ENCODE measurements at places on chromosomes 2 and 18. TPM values are rescaled to one million over a fixed set of nuclear protein-coding genes. Genes with fewer than 3 reads are reported as not detected.

Gene NAT8
- not detected for total RNA-seq

DNA sequence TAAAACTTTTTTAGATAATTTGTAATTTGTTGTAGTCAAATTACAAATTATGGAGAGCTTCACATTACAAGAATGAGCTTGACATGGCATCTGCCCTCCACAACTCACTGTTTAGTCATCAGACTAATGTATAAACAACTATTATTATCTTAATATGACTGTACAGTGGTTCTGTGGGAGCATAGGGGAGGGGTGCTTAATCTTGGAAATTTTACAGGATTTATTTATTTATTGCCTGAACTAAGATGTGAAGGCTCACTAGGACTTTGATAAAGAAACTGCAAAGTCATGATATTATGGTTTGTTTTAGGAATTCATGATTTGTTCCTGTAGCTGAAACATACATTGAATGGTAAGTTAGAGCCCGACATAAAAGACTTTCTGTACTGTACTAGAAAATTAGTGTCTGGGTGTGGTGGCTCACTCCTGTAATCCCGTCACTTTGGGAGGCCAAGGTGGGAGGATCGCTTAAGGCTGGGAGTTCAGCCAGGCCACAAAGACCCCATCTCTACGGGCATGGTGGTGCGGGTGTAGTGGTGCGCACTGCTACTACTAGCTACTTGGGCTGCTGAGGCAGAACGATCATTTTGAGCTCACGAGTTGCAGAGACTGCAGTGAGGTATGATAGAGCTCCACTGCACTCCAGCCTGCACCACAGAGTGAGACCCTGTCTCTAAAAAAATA, 2.1 kb downstream of the MARCHF7 start:
- H3K4me1 ChIP-seq: peaks cover 17% of the 10 kb centered on the region
- no peaks in the 10 kb centered on the region for H3K27me3 ChIP-seq
- peak overlapping the region; percentile 99 for H3K27ac ChIP-seq
- peak overlapping the region; percentile 88 for H3K4me3 ChIP-seq
- no peak for DNase-seq
- peaks cover 59% of the 10 kb centered on the region for H3K36me3 ChIP-seq

GRCh38 chr2:48519593-48519992, 10.4 kb upstream of the STON1 start:
- no peaks in the 10 kb centered on the region for H3K27me3 ChIP-seq
- no peak overlapping the region for H3K4me3 ChIP-seq
- no peak overlapping the region for H3K27ac ChIP-seq
- H3K4me1 ChIP-seq: no peaks in the 10 kb centered on the region

GRCh38 chr18:40437517-40437916, 1517.5 kb upstream of the PIK3C3 start:
- no peaks in the 10 kb centered on the region for H3K4me1 ChIP-seq
- no peak for DNase-seq
- H3K27ac ChIP-seq: no peak overlapping the region
- no peak overlapping the region for H3K4me3 ChIP-seq

Gene TBC1D8
- total RNA-seq: 1.3 TPM

- peaks cover under 1% of the 10 kb centered on the region for H3K4me1 ChIP-seq
- no peaks in the 10 kb centered on the region for H3K27me3 ChIP-seq
- peaks cover 16% of the 10 kb centered on the region for H3K36me3 ChIP-seq
- no peak for DNase-seq
- no peak overlapping the region for H3K27ac ChIP-seq
Observed at GRCh38 chr2:43233218-43234212, 7.1 kb upstream of the ZFP36L2 start.

GRCh38 chr18:73739098-73739497, 408.5 kb downstream of the FBXO15 start:
- H3K4me1 ChIP-seq: no peaks in the 10 kb centered on the region
- H3K27me3 ChIP-seq: no peaks in the 10 kb centered on the region
- no peaks in the 10 kb centered on the region for H3K36me3 ChIP-seq
- no peak overlapping the region for H3K27ac ChIP-seq
- no peak overlapping the region for H3K4me3 ChIP-seq
- no peak for DNase-seq

DNA sequence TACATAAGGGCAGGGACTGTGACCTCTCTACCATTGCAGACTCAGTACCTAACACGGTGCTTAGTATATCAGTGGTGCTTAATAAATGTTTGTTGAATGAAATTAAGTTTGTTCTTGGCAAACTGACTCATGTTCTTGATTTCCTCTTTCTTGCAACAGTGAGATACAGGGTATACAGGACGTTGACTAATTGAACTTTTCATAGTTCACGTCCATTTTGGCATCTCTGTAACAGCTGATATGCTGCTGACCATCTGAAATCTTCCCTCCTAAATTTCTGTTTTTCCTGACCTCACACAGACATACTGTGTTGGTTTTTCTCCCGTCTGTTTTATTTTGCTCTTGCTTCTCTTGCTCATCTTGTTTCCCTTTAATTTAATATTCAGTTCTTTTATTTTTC, 44.2 kb downstream of the LHCGR start:
- no peaks in the 10 kb centered on the region for H3K36me3 ChIP-seq
- no peak overlapping the region for H3K4me3 ChIP-seq
- DNase-seq: no peak
- H3K4me1 ChIP-seq: peaks cover 32% of the 10 kb centered on the region
- no peaks in the 10 kb centered on the region for H3K27me3 ChIP-seq

GRCh38 chr18:66461344-66461743, 142.5 kb downstream of the CDH19 start:
- DNase-seq: no peak
- no peak overlapping the region for H3K27ac ChIP-seq
- no peaks in the 10 kb centered on the region for H3K4me1 ChIP-seq
- no peaks in the 10 kb centered on the region for H3K36me3 ChIP-seq

Gene SERPINB10
- total RNA-seq: not detected

- no peak overlapping the region for H3K4me3 ChIP-seq
- no peak overlapping the region for H3K27ac ChIP-seq
- no peaks in the 10 kb centered on the region for H3K27me3 ChIP-seq
- DNase-seq: no peak
Observed at GRCh38 chr18:26875040-26875654, 9.6 kb upstream of the AQP4 start.

DNA sequence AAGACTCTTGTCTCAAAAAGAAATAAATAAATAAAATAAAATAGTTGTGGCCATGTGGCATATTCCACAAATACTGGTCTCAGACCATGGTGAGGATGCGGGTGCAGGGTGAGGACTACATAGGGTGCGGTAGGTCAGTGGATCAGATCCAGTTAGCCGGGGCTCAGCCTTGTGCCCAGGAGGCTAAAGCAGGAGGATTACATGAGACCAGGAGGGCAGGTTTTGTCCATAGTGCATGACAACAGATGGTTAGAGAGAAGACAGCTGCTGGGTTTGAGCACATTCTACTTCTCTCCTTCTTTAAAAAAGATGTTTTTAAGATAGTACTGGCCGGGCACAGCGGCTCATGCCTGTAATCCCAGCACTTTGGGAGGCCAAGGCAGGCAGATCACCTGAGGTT, 12.8 kb upstream of the PSD4 start:
- peaks cover 10% of the 10 kb centered on the region for H3K4me1 ChIP-seq
- no peak overlapping the region for H3K4me3 ChIP-seq
- no peaks in the 10 kb centered on the region for H3K36me3 ChIP-seq
- no peaks in the 10 kb centered on the region for H3K27me3 ChIP-seq
- no peak overlapping the region for H3K27ac ChIP-seq

- DNase-seq: no peak
- H3K4me1 ChIP-seq: no peaks in the 10 kb centered on the region
- H3K27ac ChIP-seq: no peak overlapping the region
- no peak overlapping the region for H3K4me3 ChIP-seq
Observed at GRCh38 chr18:39414009-39414700, 1848.6 kb upstream of the CELF4 start.

Gene PIEZO2
- total RNA-seq: 1.6 TPM

- H3K4me3 ChIP-seq: no peak overlapping the region
- no peaks in the 10 kb centered on the region for H3K27me3 ChIP-seq
- no peaks in the 10 kb centered on the region for H3K4me1 ChIP-seq
- H3K36me3 ChIP-seq: no peaks in the 10 kb centered on the region
- H3K27ac ChIP-seq: no peak overlapping the region
- DNase-seq: no peak
Observed at GRCh38 chr2:7601990-7602389, 684.8 kb downstream of the RNF144A start.

DNA sequence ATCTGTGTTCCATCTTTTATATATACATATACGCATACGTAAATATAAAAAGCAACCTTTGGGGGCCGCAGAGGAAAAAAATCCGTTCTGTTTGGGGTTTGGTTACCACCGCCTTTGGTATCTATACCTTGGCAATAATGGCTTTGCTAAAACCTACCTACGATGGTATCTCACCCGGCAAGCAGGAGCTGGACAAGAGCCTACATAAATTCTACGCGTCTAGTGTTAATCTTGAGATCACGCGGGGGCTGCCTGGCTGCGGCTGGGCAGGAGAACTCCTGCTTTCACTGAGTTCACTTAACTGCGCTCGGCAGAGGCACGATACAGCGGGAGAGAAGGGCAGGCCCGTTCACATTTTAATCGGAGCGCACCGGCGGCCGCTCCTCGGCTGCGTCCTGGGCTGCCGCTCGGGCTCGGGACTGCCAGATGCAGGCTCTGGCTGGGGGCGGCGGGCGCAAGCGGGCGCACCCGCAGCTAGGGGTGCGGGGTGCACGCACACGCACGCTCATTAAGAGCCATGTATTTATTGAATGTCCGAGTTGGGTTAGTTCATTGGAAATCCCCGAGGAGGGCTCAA, 1.7 kb upstream of the POU3F3 start:
- DNase-seq: no peak
- no peak overlapping the region for H3K27ac ChIP-seq
- H3K4me3 ChIP-seq: no peak overlapping the region
- peaks cover 7% of the 10 kb centered on the region for H3K4me1 ChIP-seq
- no peaks in the 10 kb centered on the region for H3K36me3 ChIP-seq

DNA sequence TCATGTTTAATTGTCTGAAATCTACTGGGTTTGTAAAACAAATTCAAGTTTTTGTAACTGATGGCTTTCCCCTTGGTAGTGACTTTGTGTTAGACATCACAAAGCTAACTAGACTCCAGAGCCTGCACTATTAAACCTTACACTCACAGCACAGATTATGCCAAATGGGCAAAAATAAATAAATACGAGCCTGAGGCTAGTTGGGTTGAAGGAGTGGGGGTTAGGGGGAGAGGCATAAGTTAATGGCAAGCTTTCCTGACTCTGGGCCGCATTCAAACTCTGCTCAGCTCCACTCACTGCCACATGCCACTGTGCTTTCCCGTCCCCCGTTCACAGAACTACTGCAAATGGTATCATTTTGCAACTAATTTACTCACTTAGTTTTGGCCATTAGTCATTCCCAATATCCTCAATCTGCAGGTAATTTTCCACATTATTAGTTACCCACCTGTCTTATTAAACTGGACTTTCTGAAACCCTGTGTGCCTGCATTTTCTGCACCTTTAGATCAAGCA, 1079.9 kb upstream of the PIK3C3 start:
- H3K4me3 ChIP-seq: no peak overlapping the region
- H3K36me3 ChIP-seq: no peaks in the 10 kb centered on the region
- no peak overlapping the region for H3K27ac ChIP-seq
- DNase-seq: no peak

Gene LINC00305
- total RNA-seq: not detected

GRCh38 chr18:2963048-2963447, 49.9 kb downstream of the LPIN2 start:
- no peak for DNase-seq
- H3K4me3 ChIP-seq: no peak overlapping the region
- no peaks in the 10 kb centered on the region for H3K4me1 ChIP-seq
- H3K27me3 ChIP-seq: no peaks in the 10 kb centered on the region
- H3K27ac ChIP-seq: no peak overlapping the region

DNA sequence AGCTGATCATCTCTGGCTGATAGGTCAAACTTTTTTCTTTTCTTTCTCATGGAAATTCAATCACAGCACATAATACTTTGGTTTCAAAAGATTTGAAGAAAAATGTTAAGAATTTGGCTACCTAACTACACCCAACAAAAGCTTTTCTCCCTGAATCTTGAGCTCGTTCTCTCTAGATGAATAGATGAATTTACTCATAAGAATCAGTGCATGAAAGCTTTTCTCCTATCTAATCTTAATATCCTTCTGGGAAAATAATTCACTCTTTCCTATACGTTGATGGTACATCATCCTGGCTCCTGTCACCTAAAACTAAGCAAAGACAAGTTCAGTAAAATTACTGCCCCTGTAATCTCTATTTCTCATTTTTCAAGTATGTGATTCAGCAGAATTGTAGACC, 1479.1 kb downstream of the DPP10 start:
- no peak for DNase-seq
- H3K27ac ChIP-seq: no peak overlapping the region
- no peaks in the 10 kb centered on the region for H3K4me1 ChIP-seq
- no peak overlapping the region for H3K4me3 ChIP-seq

GRCh38 chr2:239277401-239278085, 123.3 kb downstream of the HDAC4 start:
- H3K4me3 ChIP-seq: no peak overlapping the region
- DNase-seq: no peak
- peak overlapping the region; percentile 97 for H3K27ac ChIP-seq
- peaks cover 62% of the 10 kb centered on the region for H3K4me1 ChIP-seq
- H3K27me3 ChIP-seq: no peaks in the 10 kb centered on the region
- H3K36me3 ChIP-seq: no peaks in the 10 kb centered on the region

Gene SERPINB3
- total RNA-seq: not detected

DNA sequence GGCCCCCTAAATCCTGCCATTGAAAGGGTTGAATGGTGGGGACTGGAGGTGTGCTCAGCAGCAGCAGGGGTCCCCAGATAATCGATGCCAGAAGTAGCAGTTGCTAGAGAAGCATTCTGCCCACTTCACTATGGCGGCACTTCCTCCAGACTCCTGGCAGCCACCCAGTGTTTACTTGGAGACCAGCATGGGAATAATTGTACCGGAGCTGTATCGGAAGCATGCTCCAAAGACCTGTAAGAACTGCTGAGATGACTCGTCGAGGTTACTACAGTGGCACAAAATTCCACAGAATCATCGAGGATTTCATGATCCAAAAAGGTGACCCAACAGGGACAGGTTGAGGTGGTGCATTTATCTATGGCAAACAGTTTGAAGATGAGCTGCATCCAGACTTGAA, 11.0 kb upstream of the GAREM2 start:
- H3K27ac ChIP-seq: no peak overlapping the region
- H3K4me3 ChIP-seq: no peak overlapping the region
- H3K4me1 ChIP-seq: no peaks in the 10 kb centered on the region
- H3K36me3 ChIP-seq: no peaks in the 10 kb centered on the region
- H3K27me3 ChIP-seq: no peaks in the 10 kb centered on the region

- H3K36me3 ChIP-seq: no peaks in the 10 kb centered on the region
- DNase-seq: no peak
- H3K4me1 ChIP-seq: no peaks in the 10 kb centered on the region
- H3K27me3 ChIP-seq: no peaks in the 10 kb centered on the region
Observed at GRCh38 chr2:204680576-204680975, 135.3 kb downstream of the PARD3B start.

Gene HOXD8
- not detected for total RNA-seq

Gene ABCG5
- not detected for total RNA-seq

All from K562 (cell line).